ENCODE measurements at places on chromosomes 1 and 21.

GRCh38 chr1:22123071-22123390, 19.9 kb downstream of the WNT4 start:
- no peak for DNase-seq

- DNase-seq, result no peak
Measured at GRCh38 chr1:65233782-65234181, 75.6 kb upstream of the DNAJC6 start.

DNA sequence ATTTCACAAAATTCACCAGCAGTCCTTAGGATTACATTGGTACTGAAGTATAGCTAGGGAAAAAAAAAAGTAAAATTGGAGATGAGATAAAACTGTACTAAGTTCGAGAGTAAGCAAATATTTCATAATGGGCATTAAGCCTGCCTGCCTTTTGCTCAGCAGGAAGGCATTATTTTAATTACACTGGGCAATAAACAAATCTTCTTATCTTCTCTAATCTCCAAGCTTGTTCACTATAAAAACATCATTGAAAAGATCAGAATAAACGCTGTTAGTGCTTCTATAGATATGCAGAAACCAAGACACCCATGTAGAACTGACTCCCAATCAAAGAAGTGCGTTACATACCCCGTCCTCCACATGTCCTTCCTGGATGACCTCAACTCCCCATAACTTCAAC, 174.2 kb upstream of the CHODL start:
- DNase-seq, result no peak

DNA sequence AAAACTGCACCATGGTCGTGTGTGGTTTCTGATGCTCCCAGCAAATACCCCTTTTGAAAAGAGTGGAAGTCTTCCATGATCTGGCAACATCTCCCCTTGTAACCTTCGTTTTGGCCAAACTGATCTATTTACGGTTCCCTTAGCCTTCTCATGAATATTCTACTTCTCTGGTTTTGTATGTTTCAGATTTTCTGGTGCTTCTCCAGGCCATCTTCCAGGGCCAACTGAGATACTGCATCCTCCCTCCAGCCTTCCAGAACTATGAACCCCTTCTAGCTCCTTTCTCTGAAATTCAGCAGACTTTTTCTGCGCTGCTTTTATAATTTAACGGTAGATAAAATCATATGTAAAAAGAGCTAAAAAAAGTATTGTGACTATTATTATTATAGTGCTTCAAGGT, 97.7 kb downstream of the XCL2 start:
- no peak for DNase-seq

DNA sequence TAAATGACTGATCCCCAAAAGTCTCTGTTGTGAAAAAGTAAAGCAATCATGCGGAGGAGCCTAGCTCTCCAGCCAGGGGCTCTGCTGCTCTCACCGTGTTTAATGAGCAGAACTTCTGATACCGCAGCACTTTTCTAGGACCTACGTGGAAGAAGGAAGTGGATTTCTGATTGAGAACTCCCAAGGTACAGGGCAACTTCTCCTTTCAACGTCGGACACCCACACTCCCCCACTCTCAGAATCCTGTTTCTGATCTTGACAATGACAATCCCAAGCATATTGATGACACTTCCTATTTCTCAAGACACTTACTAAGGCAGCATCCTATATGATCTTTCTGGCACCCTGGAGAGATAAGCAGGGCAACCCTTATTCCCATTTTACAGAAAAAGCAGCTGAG, 78.4 kb downstream of the PROX1 start:
- no peak for DNase-seq
